ENCODE measurements at places on chromosomes 12 and 14.
A peak's percentile ranks its signal among the peaks of the same experiment; 100 is the strongest.

GRCh38 chr12:77049767-77050353, 15.5 kb downstream of the E2F7 start:
- peak; percentile 42 for DNase-seq

GRCh38 chr14:76752744-76753143, 8.5 kb upstream of the VASH1 start:
- no peak for DNase-seq

GRCh38 chr14:83825843-83826242, 1704.1 kb upstream of the FLRT2 start:
- no peak for DNase-seq

DNA sequence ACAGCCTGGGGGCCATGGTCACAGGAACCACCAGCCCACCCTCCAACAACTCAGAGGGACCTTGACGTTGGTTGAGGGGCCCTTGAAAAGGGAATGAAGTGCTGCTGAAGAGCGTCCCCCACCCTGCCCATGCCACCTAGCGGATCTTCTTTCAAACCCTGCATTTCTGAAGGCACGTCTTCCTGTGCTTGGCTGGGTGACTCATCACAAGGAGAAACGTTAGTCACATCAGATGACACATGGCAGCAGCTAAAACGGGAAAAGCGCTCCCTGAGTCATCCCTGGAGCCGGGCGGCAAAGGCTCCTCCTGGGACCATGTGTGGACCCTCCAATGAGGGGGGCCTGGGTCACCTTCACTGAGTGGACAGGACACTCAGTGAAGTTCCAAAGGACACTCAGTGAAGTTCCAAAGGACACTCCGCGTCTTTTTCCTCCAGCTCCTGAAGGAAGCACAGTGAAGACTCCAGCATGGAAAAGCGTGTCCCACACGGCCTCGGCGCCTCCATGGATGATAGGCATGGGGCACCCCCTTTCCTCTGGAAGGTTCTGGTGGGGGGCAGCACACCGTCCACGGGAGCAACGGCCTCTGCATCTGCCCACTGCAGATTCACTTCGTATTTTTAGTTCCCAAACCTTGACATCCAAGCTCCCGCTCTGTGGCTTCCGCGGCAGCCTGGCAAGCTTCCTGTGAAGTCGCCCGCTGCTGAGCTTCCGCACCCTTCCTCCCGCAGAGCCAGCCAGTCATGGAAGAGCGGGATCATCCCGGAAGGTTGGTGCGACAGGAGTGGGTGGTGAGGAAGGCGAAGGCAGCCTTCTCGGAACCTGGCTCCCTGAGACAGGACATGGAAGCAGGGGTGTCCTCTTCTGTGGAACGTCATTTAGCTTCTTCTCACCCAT, 383.4 kb downstream of the VRK1 start:
- peak; percentile 5 for DNase-seq

- DNase-seq = peak; percentile 40
Observed at GRCh38 chr12:108468196-108468968, 46.7 kb upstream of the FICD start.

GRCh38 chr14:73003681-73004080, 23.2 kb downstream of the ZFYVE1 start:
- DNase-seq = no peak

DNA sequence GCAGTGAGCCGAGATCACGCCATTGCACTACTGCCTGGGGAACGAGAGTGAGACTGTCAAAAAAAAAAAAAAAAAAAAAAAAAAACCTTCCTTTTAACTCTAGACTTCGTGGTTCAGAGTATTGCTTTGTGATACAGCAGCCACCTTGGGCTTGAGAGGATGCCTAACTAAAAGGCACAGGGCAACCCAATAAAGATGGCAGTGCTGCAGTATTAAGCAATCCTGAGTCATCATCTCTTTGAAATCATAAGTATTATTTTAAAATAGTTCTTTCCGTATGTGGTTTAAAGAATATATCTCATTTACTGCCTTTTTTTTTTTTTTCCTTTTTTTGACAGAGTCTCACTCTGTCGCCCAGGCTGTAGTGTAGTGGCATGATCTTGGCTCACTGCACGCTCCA, 116.1 kb downstream of the PLEKHA5 start:
- no peak for DNase-seq

- no peak for DNase-seq
Observed at GRCh38 chr12:2841056-2841650, 6.3 kb upstream of the NRIP2 start.

GRCh38 chr12:96361074-96361473, 39.2 kb downstream of the CDK17 start:
- no peak for DNase-seq

- no peak for DNase-seq
Observed at GRCh38 chr12:57227315-57228115, 2.0 kb upstream of the SHMT2 start.

DNA sequence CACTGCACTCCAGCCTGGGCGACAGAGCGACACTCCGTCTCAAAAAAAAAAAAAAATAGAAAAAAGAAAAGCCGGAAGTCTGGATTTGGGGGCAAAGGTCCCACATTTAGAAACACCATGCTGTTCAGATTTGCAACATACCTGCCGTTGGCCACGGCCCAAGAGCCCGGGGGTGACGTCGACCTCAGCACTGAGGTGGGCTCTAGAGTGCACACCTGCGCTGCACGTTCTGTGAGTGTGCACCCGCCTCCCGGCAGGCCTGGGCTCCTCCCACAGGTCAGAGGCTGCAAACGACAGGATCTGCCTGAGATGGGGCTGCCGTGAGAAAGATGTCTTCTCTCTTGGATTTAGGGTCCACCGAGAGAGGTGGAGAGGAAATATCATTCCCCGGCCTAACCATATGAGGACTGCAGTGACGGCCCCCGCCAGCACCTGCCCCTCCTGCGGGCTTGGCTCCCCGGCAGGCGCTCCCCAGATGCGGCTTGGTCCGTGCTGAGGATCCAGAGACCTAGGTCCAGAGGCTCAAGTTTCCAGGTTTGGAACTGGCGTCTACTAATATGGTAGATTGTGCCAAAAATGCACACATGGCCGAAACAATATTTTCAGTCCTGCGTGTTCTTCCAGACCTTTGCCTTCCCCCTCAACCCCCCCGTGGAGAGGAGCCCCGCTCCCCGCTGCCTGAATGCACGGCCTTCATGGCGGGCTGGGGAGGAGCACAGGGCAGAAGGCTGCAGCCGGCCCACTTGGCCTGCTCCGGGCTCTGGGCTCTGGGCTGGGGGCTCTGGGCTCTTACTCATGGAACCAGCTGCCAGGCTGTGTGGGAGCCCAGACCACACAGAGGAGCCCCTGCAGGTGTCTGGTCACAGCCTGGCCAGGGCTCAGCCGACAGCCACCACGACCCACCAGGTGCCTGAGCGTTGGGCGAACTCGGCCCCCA, 58.8 kb upstream of the FBRSL1 start:
- no peak for DNase-seq

DNA sequence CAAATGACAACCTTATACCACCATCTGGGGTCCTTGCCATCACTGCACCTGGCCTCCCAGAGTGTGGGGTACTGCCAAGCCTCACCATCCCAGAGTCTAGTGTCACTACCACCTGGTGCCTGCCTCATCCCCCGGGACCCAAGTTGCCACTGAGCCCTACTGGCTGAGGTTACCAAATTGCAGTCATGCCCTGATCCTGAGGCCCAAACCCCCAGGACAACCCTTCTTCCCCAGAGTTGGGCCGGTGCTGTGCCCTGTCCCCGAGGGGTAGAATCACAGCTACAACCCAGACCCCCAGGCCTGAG, 8.4 kb upstream of the SFSWAP start:
- DNase-seq = no peak

DNA sequence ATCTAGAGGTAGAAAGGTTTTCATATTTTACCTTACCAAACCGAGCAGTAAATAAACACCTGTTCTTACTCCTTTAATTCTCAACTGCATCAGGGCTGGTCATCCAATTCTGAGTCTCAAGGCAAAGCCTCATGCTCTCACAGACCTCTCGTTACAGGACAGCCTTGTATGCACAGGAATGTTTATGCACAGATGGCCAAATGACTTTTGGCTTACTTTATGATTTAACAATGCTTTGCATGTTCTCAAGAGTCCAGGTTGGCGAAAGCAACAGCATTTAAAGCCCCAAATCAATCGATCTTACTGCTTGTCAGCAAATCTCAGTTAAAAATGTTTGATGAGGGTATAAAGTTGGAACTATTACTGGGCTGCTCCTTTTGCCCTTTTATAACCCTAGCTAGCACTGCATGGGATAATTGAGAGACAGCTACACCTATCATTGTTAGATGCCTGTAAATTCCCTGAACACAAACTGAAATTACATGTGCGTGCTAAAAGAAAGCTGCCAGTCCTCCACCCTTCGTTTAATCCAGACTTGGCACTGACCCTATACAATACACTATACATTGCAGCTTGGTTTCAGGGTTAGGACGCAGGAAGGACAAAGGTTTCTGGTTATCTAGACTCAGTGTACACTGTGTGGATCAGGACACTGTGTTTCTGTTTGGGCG, 63.6 kb downstream of the TMCC3 start:
- no peak for DNase-seq

DNA sequence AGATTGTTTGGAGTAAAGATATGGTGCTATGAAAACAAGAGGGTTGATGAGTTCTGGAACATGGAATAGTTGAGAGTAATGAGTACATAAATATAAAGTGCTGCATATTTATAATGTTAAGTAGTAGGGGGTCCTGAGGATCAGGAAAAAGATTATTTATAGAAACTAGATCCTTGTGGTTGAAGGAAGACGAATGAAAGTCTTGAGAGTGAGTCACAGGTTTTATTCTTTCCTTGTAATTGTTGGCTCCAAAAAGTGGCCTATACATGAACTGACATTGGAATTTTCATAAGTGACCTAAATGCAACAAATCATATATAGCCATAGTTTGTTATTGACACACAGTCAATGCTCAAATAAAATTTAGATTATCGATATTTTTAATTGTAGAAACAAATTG, 440.4 kb upstream of the PRICKLE1 start:
- DNase-seq = no peak

DNA sequence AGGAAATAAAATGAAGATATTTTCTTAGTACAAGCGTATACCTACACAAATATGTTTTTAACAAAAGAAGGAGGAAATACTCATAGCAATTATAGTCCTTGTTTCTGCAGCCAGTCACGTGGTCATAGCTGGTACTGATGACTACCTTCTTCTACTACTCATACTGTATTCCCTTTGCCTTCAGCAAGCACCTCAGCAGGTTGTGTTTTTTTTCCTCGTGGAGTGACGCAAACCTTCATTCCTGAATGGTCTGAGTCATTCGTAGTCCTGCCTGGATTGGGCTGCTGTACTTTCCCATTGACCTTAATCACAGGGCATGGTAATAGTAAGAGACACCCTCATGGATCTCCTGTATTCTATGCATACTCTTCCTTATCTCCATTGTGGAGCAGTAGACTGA, 25.7 kb upstream of the SLC16A7 start:
- no peak for DNase-seq

DNA sequence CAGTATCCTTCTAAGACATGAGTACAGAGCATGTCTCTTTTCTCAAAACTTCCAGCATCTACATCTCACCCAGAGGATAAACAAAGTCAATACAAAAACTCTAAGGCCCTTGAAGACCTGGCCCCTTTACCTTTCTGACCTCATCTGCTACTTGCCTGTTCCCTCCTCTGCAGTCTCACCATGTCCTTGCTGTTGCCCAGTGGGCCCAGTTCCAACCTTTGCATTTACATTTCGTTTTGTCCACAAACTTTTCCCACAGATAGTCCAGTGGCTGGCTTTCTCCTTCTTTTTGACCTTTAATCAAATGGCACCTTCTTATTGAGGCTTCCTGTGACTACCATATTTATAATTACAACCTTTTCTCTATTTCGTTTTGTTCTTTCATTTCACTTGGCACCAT, 1.6 kb downstream of the IRAK4 start:
- DNase-seq = no peak

GRCh38 chr12:14257734-14258574, 107.5 kb upstream of the ATF7IP start:
- DNase-seq = peak; percentile 88

GRCh38 chr14:65070471-65070976, 31.8 kb downstream of the MAX start:
- DNase-seq = no peak

- DNase-seq = no peak
Observed at GRCh38 chr14:52032204-52032801, 36.6 kb downstream of the NID2 start.

GRCh38 chr12:26150736-26151450, 26.1 kb upstream of the BHLHE41 start:
- DNase-seq = peak; percentile 57

DNA sequence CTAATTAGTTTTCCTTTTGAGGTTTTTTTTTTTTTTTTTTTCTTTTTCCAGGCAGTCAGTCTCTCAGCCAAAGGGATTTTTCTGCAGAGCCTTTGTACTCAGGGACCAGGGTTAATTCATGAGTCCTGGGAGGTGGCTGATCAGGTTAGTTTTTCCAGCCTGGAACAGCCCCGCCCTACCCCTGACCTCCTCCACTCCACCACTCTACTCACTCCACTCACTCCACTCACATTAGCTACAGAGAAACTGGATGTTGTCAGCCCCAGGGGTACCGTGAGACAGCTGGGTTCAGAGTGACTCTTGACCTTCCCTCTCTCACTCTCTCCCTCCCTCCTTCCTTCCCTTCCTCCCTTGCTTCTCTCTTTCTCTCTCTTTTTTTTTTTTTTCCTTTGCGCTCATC, 161.0 kb downstream of the CRADD start:
- DNase-seq = no peak

DNA sequence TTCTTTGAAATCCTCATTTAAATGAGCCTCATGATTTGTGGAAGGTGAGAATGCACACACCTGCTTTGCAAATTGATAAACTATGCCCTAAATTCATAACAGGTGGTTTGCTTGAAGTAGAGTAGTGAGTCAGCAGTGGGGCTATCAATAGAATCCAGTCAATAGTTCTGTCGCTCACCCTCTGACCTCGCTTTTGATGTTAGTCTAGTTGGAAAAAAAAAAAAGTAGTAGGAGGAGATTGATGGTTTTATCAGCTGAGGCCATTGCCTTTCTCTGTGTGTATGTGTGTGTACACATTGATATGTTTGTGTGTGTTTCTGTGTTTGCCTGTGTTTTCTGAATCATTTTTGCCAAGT, 267.3 kb downstream of the SNAPC1 start:
- no peak for DNase-seq

- DNase-seq = no peak
Observed at GRCh38 chr14:74085828-74086227, 1.1 kb downstream of the LIN52 start.

GRCh38 chr14:65044596-65044959, 57.7 kb downstream of the MAX start:
- DNase-seq = no peak

- no peak for DNase-seq
Observed at GRCh38 chr12:113253532-113254285, 32.4 kb downstream of the TPCN1 start.

DNA sequence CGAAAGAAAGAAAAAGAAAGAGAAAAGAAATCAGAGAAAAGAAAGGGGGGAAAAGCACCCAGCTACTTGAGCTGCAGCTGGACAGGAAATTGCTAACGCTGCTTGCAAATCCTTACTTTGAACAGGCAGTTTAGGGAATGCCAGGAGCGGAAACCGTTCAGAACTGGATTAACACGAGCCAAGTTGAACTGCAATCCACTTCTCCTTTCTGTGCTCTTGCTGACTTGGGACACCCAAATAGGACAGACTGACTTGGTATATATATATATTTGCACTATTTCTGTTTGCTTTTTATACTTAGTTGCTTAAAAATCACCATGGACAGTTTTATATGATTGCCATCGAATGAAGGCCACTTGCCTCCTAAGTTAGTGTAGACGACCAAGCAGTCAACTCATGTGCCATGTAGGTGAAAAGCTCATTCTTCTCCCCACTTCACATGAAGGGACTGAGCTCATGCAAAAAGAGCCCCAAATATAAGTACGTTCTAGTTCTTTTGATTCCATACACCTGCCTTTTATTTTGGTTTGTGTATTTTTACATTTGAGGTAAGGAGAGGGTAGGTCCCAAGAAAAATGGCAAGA, 5.5 kb downstream of the DUSP6 start:
- DNase-seq = no peak

Data from AG08396 (cell line).